ENCODE measurements at places on chromosomes 6 and 20. TPM values are rescaled to one million over a fixed set of nuclear protein-coding genes. Genes with fewer than 3 reads are reported as not detected.

DST gene
- 403 TPM for total RNA-seq

GOPC gene
- total RNA-seq: 64.6 TPM

TIAM2 gene
- total RNA-seq: 72.4 TPM

MOG gene
- total RNA-seq: 1.4 TPM

FAM162B gene
- 2.8 TPM for total RNA-seq

ZSCAN23 gene
- 17.5 TPM for total RNA-seq

VWA7 gene
- 0.69 TPM for total RNA-seq

LRRC73 gene
- 5.3 TPM for total RNA-seq

CUL7 gene
- 17.3 TPM for total RNA-seq

MAS1 gene
- total RNA-seq: under 0.01 TPM

MEI4 gene
- total RNA-seq: 2.1 TPM

C20orf204 gene
- total RNA-seq: 3.7 TPM

ENPP4 gene
- total RNA-seq: 41.8 TPM

COL19A1 gene
- total RNA-seq: 7.6 TPM

SRSF12 gene
- total RNA-seq: 45.0 TPM

C6orf58 gene
- 1.2 TPM for total RNA-seq

TCP11 gene
- 0.23 TPM for total RNA-seq

KHDC1L gene
- total RNA-seq: 0.69 TPM

OXT gene
- total RNA-seq: 46.4 TPM
